ENCODE measurements at places on chromosomes 11 and 22. TPM values are rescaled to one million over a fixed set of nuclear protein-coding genes. Genes with fewer than 3 reads are reported as not detected.
A peak's percentile ranks its signal among the peaks of the same experiment; 100 is the strongest.

GRCh38 chr22:47209040-47209514 is 446.6 kb downstream of the TBC1D22A start:
- DNase-seq: no peak

DNA sequence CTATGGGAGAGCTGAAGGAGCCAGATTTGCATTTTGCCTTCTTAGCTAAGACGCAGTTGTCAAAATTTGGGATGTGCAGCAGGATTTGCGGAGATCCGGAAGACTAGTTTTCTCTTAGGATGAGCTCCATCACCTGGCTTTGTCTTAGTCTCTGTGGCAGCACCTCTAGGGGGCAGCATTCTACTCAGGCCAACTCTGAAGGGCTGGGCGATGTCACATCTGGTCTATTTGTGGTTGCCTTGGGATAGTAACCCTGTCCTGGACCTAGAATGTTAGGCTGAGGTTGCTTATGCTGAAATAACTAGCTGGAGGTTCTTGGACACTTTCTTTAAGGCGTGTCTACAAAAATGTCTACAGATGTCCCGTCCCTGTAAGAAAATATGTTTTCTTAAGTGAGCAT is 116.2 kb downstream of the FAT3 start:
- no peak for DNase-seq

GRCh38 chr22:50169774-50170341 is 673 bp upstream of the PANX2 start:
- DNase-seq: peak; percentile 72

DNA sequence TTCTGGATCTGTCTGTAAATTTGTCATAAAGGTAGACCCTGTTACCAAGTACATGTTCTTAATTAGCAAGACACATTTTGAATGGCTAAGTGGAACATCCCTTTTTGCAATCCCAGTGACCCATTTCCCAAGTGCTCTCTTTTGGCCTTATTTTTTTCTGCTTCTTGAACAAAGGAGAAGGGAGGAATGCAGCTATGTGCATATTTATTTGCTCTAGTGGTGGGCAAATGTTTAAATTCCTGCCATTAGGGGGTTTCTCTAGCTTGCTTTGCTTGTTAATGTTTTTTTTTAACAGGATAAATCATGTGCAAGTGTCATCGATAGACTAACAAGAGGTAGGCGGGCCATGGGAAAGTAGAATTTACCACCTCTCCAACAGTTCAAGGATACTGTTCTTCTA is 135.7 kb downstream of the COMMD9 start:
- no peak for DNase-seq

DNA sequence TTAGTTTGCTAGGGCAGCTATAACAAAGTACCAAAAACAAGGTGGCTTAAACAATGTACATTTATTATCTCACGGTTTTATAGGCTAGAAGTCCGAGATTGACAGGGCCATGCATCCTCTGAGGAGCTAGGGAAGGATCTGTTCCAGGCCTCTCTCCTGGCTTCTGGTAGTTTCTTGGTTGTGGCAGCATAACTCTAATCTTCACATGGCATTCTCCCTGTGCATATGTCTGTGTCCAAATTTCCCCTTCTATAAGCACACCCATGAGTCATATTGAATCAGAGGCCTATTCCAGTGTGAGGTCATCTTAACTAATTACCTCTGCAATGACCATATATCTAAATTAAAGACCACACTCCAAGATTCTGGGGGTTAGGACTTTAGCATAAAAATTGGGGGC is 31.3 kb upstream of the MMP13 start:
- DNase-seq: peak; percentile 32

DNA sequence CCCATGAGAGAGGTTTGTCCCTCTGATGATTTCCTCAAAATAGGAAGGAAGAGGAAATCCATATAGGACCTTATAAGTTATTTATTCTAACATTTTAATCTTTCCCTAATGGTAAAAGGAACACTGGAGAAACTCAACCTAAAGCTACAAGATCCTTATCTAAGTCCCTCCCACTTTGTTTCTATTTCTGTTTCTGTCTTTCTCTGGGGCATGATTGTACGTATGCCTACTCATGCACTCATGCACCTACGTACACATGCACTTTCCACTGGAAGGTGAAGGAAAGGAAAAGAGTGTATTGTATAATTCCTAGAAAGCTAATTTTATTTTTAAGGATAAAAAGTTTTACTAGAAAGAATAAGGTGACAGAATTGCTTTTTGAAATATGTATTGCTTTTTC is 125.0 kb downstream of the RAB38 start:
- DNase-seq: no peak

- DNase-seq: no peak
Measured at GRCh38 chr11:72655014-72655413, 19.2 kb downstream of the PDE2A start.

GRCh38 chr11:114185436-114185835 is 110.8 kb upstream of the NNMT start:
- no peak for DNase-seq

DNA sequence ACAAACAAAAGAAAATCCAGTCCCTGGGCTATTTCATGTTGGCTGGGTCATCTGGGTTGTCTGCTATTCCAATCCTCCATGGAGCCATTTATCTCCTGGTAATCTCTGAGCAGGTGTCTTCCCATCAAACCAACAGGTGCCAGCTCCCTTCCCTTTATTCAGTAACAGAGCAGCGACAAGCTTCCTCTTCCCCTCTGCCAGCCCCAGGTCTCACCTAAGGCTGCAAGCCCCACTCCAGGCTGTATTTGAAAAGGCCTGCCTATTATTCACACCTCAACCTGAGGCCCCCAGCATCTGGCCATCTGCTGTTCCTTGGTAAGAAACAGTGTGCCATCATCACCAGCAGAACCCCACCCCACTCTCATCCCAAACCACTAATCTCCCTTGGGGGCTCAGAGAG is 436.2 kb downstream of the BUD13 start:
- no peak for DNase-seq

GRCh38 chr11:100550912-100551632 is 136.0 kb upstream of the ARHGAP42 start:
- DNase-seq: no peak

DNA sequence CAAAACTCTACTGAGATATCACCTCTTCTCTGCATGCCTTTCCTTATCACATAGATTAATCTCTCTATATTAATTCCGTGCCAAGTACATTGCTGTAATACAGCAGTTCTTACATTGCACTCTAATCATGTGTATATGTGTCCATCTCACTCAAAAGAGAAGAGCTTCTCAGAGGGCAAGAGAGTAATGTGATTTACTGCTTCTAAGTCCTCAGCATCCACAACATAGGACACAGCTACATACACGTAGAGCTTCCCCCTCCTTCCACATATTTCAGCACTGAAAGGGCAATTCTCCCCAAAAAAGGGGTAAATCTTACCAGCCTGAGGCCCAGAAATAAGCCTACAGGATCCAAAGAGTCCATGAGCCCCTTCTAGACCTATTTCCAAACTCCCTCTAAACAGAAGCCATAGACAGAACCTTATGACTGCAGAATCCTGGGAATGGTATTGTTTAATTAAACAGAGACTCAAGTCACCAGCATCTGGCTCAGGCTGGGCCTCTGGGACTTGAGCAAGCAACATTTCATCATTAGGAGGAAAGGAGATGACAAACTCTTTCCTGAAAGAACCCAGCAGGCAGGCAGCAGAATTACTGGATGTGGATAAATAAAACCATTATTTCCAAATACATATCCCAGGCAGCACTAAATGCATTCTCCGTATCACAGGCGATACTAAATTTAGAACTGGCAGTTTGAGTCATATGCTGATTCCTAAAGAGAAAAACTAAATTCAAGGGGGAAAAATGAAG is 87.2 kb downstream of the KCNC1 start:
- no peak for DNase-seq

GRCh38 chr11:73260127-73260457 is 12.0 kb upstream of the P2RY6 start:
- no peak for DNase-seq

GRCh38 chr11:3105791-3106735 is 48.8 kb upstream of the CARS1 start:
- DNase-seq: no peak

DNA sequence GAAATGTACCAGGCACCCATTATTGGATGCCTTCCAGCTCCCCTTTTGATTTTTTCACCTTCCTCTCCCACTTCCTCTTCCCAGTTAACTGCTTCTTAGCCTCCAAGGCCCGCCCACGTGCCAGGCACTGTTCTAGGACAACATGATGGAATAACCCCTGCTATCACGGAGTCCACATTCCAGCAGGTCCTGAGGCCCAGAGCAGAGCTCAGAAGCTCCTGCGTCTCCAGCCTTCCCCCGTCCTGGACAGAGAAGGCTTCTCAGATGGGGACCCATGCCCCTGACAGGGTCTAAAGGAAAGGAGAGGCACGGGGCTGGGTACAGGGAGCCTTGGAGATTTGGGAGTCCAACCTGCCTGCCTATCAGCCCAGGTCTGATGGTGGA is 29.1 kb downstream of the TRIM29 start:
- DNase-seq: no peak

GRCh38 chr11:10918698-10919097 is 60.8 kb upstream of the ZBED5 start:
- no peak for DNase-seq

DNA sequence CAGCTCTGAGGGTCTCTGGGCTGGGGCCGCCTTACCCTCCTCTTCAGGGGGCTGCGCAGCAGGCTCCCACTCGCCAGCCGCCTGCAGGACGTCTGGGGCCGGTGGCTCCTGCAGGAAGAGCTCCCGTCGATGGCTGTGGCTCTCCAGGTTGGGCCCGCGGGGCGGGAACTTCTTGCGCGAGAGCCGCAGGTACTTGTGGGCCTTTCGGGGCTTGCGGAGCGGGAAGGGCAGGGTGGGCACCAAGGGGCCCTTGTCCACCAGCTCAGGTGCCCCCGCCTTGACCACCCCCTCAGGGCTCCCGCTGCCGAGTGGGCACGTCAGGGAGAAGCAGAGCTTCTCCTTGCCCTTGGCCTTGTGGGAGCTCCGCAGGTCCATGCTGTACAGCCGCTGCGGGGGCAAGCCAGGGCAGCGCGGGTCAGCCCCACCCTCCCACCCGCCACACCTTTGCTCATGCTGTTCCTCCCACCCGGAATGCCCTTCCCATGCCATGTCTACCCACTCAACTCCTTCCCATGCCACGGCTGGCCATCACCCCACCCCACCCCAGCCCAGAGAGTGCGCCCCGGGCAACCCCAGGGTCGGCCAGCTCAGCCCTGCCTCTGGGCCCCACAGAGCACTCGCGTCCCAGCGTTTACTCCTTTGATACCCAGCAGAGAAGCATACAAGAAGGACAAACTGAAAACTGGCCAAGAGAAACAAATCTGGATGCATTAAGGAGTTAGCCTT is 18.0 kb downstream of the CBX7 start:
- DNase-seq: no peak

DNA sequence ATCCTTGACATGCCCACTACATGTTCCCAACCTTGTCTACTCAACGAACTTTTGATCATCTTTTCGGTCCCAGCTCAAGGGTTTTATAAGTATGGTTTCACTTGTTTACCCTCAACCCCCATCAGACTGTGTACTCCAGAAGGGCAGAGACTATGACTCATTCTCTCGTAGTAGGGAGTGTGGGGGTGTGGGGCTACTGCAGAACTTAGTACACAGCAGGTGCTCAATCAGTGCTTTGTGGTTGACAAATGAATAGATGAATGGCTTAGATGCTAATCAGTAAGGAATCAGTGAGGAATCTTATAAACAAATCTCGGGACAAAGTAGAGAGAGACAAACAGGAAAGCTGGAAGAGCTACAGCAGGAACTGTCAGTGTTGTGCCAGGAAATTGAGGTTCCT is 151.7 kb upstream of the PLET1 start:
- no peak for DNase-seq

DNA sequence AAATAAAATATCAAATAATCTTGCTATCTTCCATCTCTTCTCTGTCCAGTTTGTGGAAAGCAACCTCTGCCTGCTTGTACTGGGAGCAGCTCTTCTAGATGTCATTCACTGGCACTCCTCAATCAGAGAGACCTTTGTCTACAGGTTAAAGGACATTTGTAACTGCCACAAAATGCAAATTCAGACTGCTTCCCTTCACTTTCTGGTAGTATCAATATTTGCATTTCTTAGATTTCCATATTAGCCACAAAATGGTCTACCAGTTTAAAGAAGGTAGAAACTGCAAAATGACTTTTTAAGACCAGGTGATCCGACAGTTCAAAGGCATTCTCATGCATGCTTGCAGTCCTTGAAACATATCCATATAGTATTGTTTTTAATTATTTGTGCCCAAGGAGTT is 51.7 kb upstream of the RCN1 start:
- DNase-seq: no peak

- peak; percentile 51 for DNase-seq
Measured at GRCh38 chr22:50396751-50397370, 53.7 kb downstream of the PPP6R2 start.

GRCh38 chr22:20472629-20473442 is 22.8 kb downstream of the KLHL22 start:
- DNase-seq: no peak

- DNase-seq: no peak
Measured at GRCh38 chr22:48416396-48417224, 1411.1 kb downstream of the BRD1 start.

DNA sequence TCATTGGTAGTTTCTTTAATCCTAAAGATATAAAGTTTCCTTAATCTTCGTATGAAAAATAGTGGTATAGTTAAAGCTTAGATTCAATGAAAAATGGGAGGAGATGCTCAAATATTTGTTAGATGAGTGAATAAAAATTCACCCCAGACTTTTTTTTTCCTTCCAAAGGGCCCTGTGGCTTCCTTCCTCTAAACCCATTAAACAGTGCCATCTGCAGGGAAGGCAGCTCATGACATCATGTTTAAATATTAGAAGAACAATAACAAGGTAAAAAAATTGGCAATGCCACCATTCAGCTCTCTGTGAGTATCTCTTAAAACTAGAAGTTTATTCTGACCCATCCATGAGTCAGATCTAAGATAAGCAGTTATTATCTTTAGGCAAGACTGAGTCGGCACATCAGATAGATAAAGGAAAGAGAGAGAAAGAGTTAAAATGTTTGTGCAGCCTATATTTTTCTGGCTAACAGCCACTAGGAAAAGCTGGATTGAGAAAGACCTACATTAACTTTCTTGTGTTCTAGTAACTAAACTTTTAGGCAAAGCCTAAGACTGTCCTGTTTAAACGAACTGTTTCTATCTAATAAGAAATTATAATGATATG is 19.1 kb upstream of the OOSP1 start:
- peak; percentile 14 for DNase-seq

GRCh38 chr11:132486060-132486459 is 1046.2 kb downstream of the OPCML start:
- DNase-seq: no peak

GRCh38 chr11:123525511-123525918 is 95.4 kb downstream of the GRAMD1B start:
- no peak for DNase-seq

Gene HBE1
- total RNA-seq: not detected

Gene IL10RA
- not detected for total RNA-seq

Gene ZFTA
- total RNA-seq: 21.5 TPM

Gene SHISA8
- 0.78 TPM for total RNA-seq

Gene KCNK7
- not detected for total RNA-seq

Gene PIM3
- total RNA-seq: 142 TPM

Gene P2RX6
- 8.6 TPM for total RNA-seq

Gene CSTPP1
- 20.9 TPM for total RNA-seq

Gene CASTOR1
- total RNA-seq: 16.0 TPM

Gene KDM4D
- total RNA-seq: 4.1 TPM

Gene CWF19L2
- 5.0 TPM for total RNA-seq

Gene GGTLC3
- not detected for total RNA-seq

Gene OR51B5
- not detected for total RNA-seq

Gene APOA4
- not detected for total RNA-seq

Gene C1QTNF5
- not detected for total RNA-seq
